Left ventricle myocardium inferior (tissue), 1 donor: ENCODE measurements at places on chromosomes 2 and 18. TPM values are rescaled to one million over a fixed set of nuclear protein-coding genes. Genes with fewer than 3 reads are reported as not detected.

OBSL1 gene
- total RNA-seq: 208 TPM

KCNF1 gene
- 0.30 TPM for total RNA-seq

GALNT5 gene
- 0.19 TPM for total RNA-seq

KIAA2012 gene
- not detected for total RNA-seq

CD302 gene
- 17.2 TPM for total RNA-seq

FN1 gene
- 154 TPM for total RNA-seq

FBLN7 gene
- 0.60 TPM for total RNA-seq

EFEMP1 gene
- 72.3 TPM for total RNA-seq

SOCS6 gene
- total RNA-seq: 20.2 TPM

CD226 gene
- total RNA-seq: 0.91 TPM

CTNNA2 gene
- total RNA-seq: not detected

IL18RAP gene
- total RNA-seq: 0.30 TPM

SMC6 gene
- total RNA-seq: 13.3 TPM

PRKAG3 gene
- 0.14 TPM for total RNA-seq

TUBA4A gene
- total RNA-seq: 130 TPM

- no peak for DNase-seq
- H3K27ac ChIP-seq: peak overlapping the region; percentile 22
- H3K27me3 ChIP-seq: no peaks in the 10 kb centered on the region
- H3K4me1 ChIP-seq: no peaks in the 10 kb centered on the region
- no peaks in the 10 kb centered on the region for H3K36me3 ChIP-seq
Observed at GRCh38 chr2:146239392-146240135, 1605.3 kb upstream of the ACVR2A start.

- H3K36me3 ChIP-seq: no peaks in the 10 kb centered on the region
- peaks cover 52% of the 10 kb centered on the region for H3K4me1 ChIP-seq
- DNase-seq: no peak
- no peaks in the 10 kb centered on the region for H3K27me3 ChIP-seq
Observed at GRCh38 chr2:109218087-109218791, 89.2 kb downstream of the SH3RF3 start.

GRCh38 chr2:51662187-51662586 is 630.3 kb upstream of the NRXN1 start:
- H3K36me3 ChIP-seq: no peaks in the 10 kb centered on the region
- no peaks in the 10 kb centered on the region for H3K27me3 ChIP-seq
- no peak overlapping the region for H3K4me3 ChIP-seq

DNA sequence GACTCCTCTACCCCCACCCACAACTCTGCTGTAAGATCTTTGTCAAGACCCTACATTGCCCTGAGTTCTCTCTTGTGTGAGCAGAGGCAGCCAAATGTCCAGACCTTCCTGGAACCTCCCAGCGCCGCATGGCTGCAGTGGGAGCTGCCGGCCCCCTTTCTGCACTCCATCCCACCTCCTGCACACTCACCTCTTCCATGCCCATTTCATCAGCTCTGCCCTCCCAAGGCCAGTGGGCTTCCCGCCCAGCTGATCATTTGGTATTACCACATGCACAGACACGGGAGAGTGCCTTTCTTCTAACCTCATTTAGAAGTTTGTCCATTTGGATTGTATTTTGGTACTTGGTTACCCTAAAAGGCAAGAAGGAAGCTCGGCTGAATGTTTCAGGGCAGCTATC is 2.0 kb downstream of the IL1R2 start:
- peaks cover 50% of the 10 kb centered on the region for H3K27me3 ChIP-seq
- no peak overlapping the region for H3K27ac ChIP-seq
- H3K4me3 ChIP-seq: no peak overlapping the region
- no peaks in the 10 kb centered on the region for H3K36me3 ChIP-seq

- H3K27ac ChIP-seq: no peak overlapping the region
- H3K27me3 ChIP-seq: peaks cover 52% of the 10 kb centered on the region
- peak; percentile 67 for DNase-seq
- peak overlapping the region; percentile 63 for H3K4me3 ChIP-seq
- peaks cover 8% of the 10 kb centered on the region for H3K4me1 ChIP-seq
Observed at GRCh38 chr2:636641-637405, 40.4 kb downstream of the TMEM18 start.

- H3K27me3 ChIP-seq: no peaks in the 10 kb centered on the region
- DNase-seq: no peak
- H3K27ac ChIP-seq: no peak overlapping the region
- H3K4me3 ChIP-seq: no peak overlapping the region
Observed at GRCh38 chr2:51673628-51674027, 641.7 kb upstream of the NRXN1 start.

DNA sequence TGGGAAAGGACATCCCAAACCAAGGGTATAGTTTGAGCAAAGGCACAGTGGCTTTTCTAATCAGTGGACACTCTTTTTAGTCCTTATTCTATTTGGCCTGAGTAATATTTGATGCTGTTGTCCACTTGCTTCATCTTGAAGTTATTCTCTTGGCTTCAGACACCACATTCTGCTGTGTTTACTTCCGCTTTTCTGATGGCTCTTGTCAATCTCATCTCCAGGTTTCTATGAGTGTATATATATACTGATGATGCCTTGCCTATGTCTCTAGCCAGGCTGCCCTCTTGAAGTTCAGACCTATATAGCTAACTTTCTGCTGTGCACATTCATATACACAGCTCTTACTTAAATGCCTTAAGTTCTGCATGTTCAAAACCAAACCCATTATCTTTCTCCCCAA is 83.1 kb downstream of the EFEMP1 start:
- H3K27ac ChIP-seq: no peak overlapping the region
- H3K4me3 ChIP-seq: no peak overlapping the region
- H3K36me3 ChIP-seq: no peaks in the 10 kb centered on the region

DNA sequence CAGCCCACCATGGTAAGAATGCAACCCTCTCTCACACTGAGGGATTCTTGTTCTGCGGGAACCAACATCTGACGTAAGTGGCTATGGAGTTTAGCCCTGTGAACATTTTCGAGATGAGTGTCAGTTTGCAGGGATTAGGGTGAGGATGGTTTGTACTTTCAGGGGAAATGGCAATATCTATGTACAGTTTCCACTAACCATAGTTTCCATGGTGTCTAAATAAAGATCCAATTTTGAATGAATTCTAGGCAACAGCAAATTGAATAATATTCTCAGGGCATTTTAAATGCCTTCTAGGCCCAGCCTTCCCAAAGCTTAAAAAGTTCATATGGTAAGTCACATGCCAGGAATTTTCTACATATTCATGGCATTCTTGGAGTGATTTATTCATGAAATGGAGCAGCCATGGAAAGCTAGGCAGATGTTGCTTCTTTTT is 105.4 kb upstream of the MMADHC start:
- H3K27ac ChIP-seq: no peak overlapping the region
- no peaks in the 10 kb centered on the region for H3K36me3 ChIP-seq
- no peaks in the 10 kb centered on the region for H3K4me1 ChIP-seq
- DNase-seq: no peak
- no peaks in the 10 kb centered on the region for H3K27me3 ChIP-seq

DNA sequence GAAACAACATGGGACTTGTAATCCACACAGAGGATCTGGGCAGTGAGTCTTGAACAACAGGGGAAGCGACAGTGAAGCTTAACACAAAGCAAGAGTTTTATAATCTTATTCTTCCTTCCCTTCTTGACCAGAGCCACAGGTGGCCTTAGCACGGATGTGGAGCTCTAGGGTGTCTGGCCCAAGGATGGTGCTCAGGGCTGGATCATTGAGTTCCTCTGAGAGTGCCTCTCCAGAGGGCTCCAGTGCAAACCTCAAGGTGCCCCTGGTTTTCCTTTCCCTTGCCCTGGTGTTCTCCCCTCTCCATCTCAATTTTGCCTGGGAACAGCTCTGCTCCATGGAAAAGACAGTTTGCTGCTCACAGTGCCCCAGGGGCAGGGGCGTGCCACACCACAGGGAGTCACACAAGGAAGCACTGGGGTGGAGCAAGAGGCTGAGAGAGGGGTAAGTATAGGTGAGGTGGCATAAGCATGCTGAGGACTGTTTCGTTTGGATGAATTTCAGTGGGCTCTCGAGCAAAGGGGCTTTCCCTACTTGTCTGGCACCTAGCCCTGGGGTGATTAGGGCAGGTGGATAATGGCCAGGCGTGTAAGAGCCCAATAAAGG is 88.6 kb upstream of the B3GNT7 start:
- H3K27ac ChIP-seq: no peak overlapping the region
- no peaks in the 10 kb centered on the region for H3K4me1 ChIP-seq
- no peaks in the 10 kb centered on the region for H3K27me3 ChIP-seq
- H3K36me3 ChIP-seq: no peaks in the 10 kb centered on the region
- DNase-seq: no peak

DNA sequence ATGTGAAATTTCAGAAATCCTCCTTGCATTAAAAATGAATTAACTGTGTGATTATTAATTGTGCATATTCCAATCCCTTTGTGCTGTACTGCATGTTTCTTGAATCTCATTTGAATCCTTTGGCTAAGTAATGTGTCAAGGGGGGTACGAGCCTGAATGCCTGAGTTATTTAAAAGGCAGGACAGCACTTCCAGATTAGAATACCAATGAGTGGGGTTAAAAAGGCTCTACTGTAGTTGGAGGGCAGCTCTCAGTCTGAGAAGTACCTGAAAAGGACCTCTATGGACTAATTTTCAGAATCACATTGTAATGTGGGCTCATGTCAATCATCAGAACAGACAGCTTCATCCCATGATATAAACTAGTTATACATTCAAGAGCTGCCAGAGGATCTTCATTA is 423.0 kb downstream of the GRB14 start:
- H3K36me3 ChIP-seq: no peaks in the 10 kb centered on the region
- H3K27ac ChIP-seq: no peak overlapping the region
- H3K27me3 ChIP-seq: no peaks in the 10 kb centered on the region
- no peak for DNase-seq
- no peak overlapping the region for H3K4me3 ChIP-seq

DNA sequence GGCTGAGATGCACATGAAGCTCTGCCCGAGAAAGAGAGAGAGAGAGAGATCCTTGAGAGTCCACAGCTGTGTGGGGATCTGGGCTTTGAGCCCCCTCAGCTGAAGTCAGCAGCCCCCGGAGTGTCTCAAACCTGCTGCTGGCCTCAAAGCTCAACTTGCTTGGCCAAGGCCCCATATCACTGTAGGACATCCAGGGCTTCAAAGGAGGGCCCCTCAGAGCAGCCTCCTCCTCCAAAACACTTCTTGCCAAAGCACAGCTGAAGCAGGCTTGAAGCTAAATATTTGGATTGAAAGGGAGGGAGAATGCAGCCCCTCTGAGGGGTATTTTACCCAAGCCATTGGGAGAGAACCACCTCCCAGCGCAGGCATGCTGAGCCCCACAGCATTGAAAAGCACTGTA is 357.6 kb downstream of the OSR1 start:
- H3K27ac ChIP-seq: no peak overlapping the region
- H3K4me1 ChIP-seq: no peaks in the 10 kb centered on the region
- DNase-seq: no peak
- H3K27me3 ChIP-seq: no peaks in the 10 kb centered on the region

DNA sequence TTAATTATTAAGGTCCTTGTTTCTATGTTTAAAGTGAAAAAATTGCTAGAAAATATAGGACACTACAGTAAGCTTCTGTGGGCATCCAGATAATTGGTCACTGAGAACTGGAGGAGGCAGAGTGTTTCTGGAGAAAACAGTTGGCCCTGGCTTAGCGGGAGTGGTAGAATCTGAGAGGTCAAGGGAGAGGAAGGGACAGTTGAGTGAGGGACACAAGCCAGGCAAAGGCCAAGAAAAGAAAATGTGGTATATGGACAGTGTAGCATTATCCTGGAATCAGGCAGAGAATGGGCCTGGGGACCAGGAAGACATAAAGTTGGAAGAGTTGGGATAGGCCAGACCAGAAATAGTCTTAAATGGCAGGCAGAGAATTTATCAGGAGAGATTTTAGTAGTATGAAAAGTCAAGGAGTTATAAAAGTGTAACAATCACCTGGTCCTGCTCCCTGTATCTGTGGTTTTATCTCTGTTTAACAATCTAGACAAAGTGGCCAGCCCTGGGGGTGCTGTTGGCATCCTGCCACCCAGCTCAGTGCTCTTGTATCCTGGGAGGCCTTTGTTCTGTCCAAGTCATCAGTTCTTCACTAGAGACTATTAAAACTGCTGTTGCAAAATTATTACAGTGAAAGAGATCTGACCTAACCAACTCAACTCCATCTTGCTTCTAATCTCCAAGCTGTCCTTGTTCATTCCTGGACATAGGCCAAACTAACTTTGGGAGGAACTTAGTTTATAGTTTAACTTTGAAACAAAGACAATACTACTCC is 15.4 kb upstream of the MSGN1 start:
- H3K27ac ChIP-seq: peak overlapping the region; percentile 66
- H3K4me1 ChIP-seq: peaks cover 24% of the 10 kb centered on the region
- DNase-seq: no peak
- no peaks in the 10 kb centered on the region for H3K36me3 ChIP-seq
- H3K27me3 ChIP-seq: no peaks in the 10 kb centered on the region
- H3K4me3 ChIP-seq: no peak overlapping the region

DNA sequence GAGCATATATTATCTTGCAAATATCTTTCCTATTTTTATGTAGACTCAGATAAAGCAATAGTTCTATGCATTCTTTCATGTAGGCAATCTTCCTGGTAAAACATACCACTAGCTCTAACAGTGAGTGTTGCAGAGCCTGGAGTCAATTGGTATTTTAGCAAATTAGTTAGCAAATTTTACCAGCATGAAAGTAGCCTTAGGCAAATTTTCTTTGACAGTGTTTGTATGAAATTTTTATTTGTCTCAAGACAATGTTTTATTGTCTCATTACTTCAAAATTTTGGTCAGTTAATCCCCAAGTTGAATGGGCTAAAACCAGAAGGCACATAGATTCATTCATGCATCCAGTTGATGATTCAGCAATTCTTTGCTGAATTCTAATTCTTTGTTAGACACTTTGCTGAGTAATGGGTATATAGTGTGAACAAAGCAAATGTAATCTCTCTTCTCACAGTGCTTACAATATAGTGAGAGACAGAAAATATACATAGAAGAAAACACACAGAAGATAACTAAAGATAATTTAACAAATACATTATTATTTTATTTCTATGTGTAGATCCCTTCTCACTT is 27.1 kb downstream of the SLC38A11 start:
- H3K36me3 ChIP-seq: no peaks in the 10 kb centered on the region
- no peak overlapping the region for H3K4me3 ChIP-seq
- no peaks in the 10 kb centered on the region for H3K4me1 ChIP-seq
- H3K27ac ChIP-seq: no peak overlapping the region
- H3K27me3 ChIP-seq: no peaks in the 10 kb centered on the region
- DNase-seq: no peak

- no peak overlapping the region for H3K27ac ChIP-seq
- no peaks in the 10 kb centered on the region for H3K27me3 ChIP-seq
- no peaks in the 10 kb centered on the region for H3K4me1 ChIP-seq
- H3K4me3 ChIP-seq: no peak overlapping the region
- DNase-seq: no peak
Observed at GRCh38 chr2:187390891-187391290, 57.2 kb downstream of the CALCRL start.

DNA sequence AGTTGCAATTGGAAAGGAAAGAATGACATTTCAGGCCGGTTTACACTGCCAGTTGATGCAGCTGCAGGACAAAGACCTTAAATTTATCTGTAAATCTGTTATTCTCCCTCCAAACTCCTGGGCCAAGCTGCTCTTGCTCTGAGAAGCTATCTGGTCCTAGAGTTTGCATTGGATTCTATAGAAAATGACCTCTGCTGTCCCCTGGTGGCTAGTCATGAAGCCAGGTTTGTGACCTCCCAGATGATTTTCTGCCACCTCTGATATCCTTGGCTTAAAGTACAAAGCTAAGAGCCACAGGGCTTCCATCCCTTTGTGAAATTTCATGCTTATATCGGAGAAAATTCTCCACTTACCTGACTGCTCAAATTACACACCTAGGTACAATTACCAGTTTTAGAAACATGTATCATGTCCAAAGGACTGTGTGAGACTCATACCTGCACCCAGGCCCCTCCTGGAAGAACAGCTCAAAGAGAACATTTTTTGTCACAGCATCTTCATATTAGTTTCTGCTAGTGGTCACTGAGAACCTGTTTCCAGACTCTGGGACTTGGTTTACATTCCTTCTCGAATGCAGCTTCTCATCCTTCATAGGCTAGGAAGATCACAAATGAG is 28.9 kb upstream of the IER3IP1 start:
- DNase-seq: no peak
- H3K4me3 ChIP-seq: no peak overlapping the region
- peaks cover 3% of the 10 kb centered on the region for H3K4me1 ChIP-seq
- H3K27ac ChIP-seq: no peak overlapping the region
